Left lobe of liver (tissue), 2 donors: ENCODE measurements at places on chromosomes 16 and 17. TPM values are rescaled to one million over a fixed set of nuclear protein-coding genes. Genes with fewer than 3 reads are reported as not detected.

DOC2B gene
- 0.68 TPM for total RNA-seq

STX1B gene
- total RNA-seq: 4.2 TPM

KRT33A gene
- not detected for total RNA-seq

DNA sequence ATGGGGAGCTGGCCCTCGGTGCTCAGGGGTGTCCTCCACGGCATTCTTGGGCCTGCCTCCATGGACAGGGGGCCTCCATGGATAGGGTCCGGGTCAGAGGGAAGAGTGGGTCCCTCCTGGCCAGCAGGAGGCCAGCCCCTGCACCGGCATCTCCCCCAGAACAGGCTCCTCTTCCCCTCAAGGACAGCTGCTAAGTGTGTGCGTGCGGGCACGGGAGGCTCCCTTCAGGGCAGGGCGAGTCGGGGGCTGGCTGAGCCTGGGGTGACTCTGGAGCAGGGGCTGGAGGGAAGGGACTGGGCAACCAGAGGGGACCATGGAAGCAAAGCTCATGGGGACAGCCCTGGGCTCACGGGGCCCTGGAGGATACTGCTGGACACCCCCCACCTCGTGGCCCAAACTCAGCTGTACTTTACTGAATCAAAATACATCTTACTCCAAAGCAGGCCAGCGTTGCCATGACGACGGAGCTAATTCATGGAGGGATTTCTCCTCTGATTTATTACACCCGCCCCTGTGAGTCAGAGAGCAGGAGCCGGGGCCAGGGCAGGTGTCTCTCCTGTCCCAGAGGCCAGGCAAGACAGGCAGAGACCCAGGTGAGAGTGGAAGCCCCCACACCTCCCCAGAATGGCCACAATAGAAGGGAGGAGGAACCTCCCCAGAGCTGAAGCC is 2.1 kb downstream of the CASKIN1 start:
- no peak for DNase-seq

GRCh38 chr17:9330611-9331271 is 244.9 kb downstream of the STX8 start:
- DNase-seq: no peak

- DNase-seq: peak; percentile 97
These were observed at the start of gene TSEN54 for GRCh38 chr17:75516255-75516618. Gene TSEN54 (plus strand): TSS chr17:75516528. CDS start chr17:75516561, 33 bp downstream.

- no peak for DNase-seq
These were observed 2.4 kb downstream of the MBTD1 start for GRCh38 chr17:51257150-51258081.

GRCh38 chr16:8892101-8892575 is 10.0 kb downstream of the LITAFD start:
- DNase-seq: no peak

DNA sequence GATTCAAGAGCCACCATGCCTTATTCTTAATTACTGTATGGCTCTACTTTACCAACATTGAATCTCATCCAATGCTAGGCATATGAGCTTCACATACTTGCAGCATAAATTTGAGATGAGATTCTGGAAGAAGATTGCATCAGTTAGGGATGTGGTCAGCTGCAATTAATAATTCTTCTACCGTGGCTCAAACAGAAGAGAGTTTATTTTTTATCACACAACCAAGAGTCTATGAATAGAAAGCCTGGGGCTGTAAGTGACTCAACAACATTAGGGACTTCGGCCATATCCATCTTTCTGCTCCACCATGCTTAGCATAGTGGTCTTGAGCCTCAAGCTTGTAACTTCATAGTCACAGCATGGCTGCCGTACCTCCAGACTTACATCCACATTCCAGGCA is 179.4 kb upstream of the IRX6 start:
- DNase-seq: no peak

DNA sequence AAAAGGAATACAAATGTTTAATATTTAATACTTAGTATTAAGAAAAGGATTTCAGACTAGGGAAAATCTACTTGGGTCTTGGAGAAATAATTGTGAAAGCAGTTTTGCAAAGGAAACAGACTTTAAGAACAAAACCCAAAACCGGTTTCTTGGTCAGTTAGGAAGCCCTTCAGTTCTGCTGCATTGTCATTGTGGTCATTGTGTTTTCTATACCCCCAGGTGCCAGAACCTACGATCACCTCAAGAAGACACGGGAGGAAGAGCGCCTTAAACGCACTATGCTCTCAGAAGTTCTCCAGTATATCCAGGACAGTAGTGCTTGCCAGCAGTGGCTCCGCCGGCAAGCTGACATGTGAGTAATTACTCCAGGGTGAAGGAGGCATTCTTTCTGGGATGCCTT is 19.5 kb upstream of the DUSP14 start:
- no peak for DNase-seq

- no peak for DNase-seq
These were observed 7.8 kb upstream of the TEX2 start for GRCh38 chr17:64270885-64271284.

DNA sequence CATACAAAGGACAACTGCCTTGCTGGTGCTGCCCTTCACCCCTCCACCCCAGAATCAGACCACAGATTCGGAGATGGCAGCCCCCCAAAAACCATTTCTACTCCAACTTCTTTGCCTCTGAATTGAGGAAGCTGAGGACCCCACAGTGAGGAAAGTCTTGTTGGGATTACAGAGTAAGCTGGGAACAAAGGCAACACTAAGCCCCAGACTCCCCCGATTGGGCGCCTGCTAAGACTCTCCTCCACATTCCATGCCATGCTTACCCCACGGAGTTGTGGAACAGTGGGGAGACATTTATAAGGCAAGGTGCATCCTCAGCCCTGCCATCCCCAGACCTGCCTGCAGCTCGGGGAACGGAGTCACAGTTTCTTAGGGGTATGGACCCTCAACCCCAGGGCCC is 1.9 kb downstream of the GIT1 start:
- no peak for DNase-seq

DNA sequence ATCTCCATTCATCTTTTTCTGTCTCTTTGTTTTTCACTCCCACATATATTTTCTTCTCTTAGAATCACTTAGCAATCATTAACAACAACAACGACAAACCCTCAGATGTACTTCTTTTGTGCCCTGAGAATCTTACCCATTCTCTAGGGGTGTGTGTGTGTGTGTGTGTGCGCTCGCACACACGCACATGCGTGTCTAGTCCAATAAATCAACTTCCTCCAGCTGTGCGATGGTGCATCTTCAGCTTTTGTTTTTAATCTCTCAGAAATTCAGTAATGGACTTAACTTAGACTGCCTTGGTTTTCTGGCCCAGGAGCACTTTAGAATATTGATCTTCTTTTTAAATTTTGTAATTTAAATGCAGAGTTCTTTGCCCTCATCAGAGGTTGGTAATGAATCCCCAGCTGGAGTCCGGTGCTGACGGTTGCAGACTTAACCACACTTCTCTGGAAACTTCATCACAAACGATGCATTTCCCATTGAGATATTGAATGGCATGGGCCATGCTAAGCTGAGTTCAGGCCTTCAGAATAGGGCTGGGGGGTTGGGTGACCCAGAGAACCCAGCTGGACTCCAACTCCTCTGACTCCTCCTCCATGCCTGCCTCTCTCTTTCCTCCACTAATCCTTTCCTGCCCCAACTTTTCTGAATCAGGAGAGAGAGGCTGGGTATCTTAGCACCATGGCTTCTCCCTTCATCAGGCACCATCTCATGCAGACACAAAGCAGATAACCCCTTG is 193.9 kb downstream of the ZNF18 start:
- DNase-seq: no peak

- no peak for DNase-seq
These were observed 60.0 kb downstream of the HS3ST3B1 start for GRCh38 chr17:14360856-14361255.

GRCh38 chr16:11360641-11361373 is 15.5 kb downstream of the RMI2 start:
- DNase-seq: no peak
